T-helper 17 cell (primary cell): ENCODE measurements at places on chromosomes 5 and 9.

- peaks cover 4% of the 10 kb centered on the region for H3K36me3 ChIP-seq
- H3K4me1 ChIP-seq: peaks cover 5% of the 10 kb centered on the region
- DNase-seq: no peak
- H3K27ac ChIP-seq: no peak overlapping the region
- peaks cover 57% of the 10 kb centered on the region for H3K27me3 ChIP-seq
Measured at GRCh38 chr9:134889386-134890154, 9.0 kb downstream of the FCN2 start.

DNA sequence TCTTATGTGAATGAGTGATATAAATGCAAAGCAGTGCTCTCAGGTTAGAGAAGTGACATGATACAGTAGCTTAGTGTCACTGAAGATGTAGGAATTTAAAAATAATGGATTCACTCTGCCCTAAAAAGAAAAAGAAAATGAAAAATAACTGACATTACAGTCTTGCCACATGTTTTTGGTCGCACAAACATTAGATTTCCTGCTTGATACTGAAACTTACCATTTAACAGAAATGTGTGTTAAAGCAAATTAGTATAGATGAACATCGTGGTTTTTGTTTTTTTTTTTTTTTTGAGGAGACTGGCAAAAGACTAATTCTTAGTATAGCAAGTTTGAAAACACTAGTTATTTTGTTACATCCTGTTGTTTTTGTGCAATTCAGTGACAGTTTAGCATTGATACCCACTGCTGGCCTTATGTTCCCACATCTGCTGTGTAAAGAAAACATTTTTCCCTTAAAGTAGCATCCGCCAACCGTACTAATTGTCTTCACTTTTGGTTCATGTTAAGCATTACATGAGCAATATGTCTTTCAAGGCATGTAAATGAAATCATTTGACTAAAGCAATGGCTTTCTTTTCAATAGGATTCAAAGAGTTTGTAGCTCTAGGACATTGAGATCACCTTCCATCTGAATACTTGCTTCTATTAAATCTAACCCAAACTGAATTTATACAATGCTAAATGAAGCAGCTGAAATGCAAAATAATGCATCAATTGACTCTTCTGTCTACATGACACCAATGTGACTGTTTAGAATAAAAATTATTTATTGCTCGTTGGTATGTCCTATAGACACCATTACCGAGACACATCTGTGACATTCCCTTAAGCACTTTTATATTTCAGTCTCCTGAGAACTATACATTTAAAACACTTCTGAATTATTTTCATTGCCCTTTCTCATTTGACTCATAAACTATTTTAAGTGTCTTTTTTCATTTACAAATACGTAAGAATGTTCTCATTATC lies 859.1 kb downstream of the MAT2B start:
- DNase-seq: no peak
- no peaks in the 10 kb centered on the region for H3K4me1 ChIP-seq
- H3K4me3 ChIP-seq: no peak overlapping the region
- no peak overlapping the region for H3K27ac ChIP-seq

DNA sequence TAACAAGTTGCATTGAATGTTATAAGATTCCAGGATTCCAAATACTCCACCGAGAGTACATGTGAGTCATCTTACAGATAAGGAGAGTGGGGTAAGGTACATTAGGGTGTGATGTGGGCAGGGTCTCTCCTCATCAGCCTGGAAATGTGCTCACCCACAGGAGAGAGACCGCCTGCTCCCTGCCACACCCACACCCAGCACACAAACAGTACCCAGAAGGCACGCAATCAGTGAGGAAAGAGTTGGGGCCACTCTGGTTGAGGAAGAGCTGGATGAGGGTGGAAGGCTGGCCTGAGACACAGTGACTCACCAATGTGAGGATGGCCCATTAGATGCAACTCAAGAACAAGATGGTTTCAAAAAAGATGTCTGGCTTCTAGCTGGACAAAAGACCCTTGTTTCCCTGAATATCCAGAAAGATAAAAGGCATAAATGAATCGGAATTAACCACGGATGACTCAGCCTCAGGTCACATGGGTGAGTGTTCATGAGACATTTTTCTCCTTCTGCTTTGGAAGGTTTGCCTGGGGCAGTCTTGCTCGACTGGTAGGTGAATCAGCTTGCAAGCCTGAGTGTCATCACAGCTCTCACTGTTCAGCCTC lies 51.1 kb upstream of the LHFPL2 start:
- no peaks in the 10 kb centered on the region for H3K36me3 ChIP-seq
- no peaks in the 10 kb centered on the region for H3K27me3 ChIP-seq
- H3K4me1 ChIP-seq: no peaks in the 10 kb centered on the region
- no peak overlapping the region for H3K27ac ChIP-seq
- H3K4me3 ChIP-seq: no peak overlapping the region

GRCh38 chr5:171488876-171489275 lies 69.4 kb downstream of the FGF18 start:
- no peaks in the 10 kb centered on the region for H3K36me3 ChIP-seq
- peaks cover 4% of the 10 kb centered on the region for H3K4me1 ChIP-seq
- no peak overlapping the region for H3K27ac ChIP-seq
- peaks cover 50% of the 10 kb centered on the region for H3K27me3 ChIP-seq

DNA sequence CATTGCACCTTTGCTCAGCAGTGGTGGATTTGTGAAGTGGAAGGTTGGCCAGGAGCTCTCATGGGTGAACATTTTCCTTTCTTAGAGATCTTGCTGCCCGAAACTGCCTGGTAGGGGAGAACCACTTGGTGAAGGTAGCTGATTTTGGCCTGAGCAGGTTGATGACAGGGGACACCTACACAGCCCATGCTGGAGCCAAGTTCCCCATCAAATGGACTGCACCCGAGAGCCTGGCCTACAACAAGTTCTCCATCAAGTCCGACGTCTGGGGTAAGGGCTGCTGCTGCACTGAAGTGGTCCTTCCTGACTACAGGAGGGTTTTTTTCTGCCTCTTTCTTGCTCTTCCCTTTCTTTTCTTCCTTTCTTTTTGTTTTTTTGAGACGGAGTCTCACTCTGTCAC lies 21.8 kb downstream of the QRFP start:
- H3K27me3 ChIP-seq: no peaks in the 10 kb centered on the region
- peaks cover 2% of the 10 kb centered on the region for H3K4me1 ChIP-seq
- no peak overlapping the region for H3K4me3 ChIP-seq
- H3K27ac ChIP-seq: peak overlapping the region; percentile 51

GRCh38 chr5:176447591-176447977 lies 601 bp upstream of the FAF2 start:
- peak overlapping the region; percentile 99 for H3K4me3 ChIP-seq
- H3K27me3 ChIP-seq: no peaks in the 10 kb centered on the region
- peak overlapping the region; percentile 98 for H3K27ac ChIP-seq
- no peak for DNase-seq

- H3K4me3 ChIP-seq: no peak overlapping the region
- H3K27ac ChIP-seq: no peak overlapping the region
- peaks cover 5% of the 10 kb centered on the region for H3K4me1 ChIP-seq
- H3K27me3 ChIP-seq: peaks cover 25% of the 10 kb centered on the region
- no peak for DNase-seq
Measured at GRCh38 chr5:150131978-150132694, 23.5 kb downstream of the PDGFRB start.

DNA sequence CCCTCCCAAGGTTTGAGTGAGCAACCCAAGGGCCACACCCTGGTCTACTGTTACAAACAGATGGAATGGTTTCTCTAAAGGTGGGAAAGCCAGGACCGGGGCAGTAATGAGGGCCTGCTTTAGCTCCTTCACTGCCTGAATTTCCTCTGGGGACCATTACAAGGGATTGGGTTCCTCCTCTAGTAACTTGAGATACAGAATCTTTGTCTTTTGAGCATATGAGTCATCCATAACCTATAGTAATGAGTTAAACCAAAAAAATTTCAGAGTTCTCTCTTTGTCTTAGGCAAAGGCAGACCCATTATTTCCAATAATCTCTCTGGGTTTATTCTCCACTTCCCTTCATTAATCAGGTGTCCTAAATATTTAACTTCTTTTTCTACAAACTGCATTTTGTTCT lies 618.8 kb downstream of the HINT1 start:
- no peak overlapping the region for H3K4me3 ChIP-seq
- H3K27me3 ChIP-seq: no peaks in the 10 kb centered on the region
- no peak for DNase-seq
- no peak overlapping the region for H3K27ac ChIP-seq
- H3K4me1 ChIP-seq: no peaks in the 10 kb centered on the region

GRCh38 chr9:97367729-97368128 lies 44.2 kb upstream of the TDRD7 start:
- H3K4me3 ChIP-seq: no peak overlapping the region
- H3K27ac ChIP-seq: no peak overlapping the region
- DNase-seq: no peak
- H3K27me3 ChIP-seq: no peaks in the 10 kb centered on the region
- peaks cover 4% of the 10 kb centered on the region for H3K4me1 ChIP-seq

DNA sequence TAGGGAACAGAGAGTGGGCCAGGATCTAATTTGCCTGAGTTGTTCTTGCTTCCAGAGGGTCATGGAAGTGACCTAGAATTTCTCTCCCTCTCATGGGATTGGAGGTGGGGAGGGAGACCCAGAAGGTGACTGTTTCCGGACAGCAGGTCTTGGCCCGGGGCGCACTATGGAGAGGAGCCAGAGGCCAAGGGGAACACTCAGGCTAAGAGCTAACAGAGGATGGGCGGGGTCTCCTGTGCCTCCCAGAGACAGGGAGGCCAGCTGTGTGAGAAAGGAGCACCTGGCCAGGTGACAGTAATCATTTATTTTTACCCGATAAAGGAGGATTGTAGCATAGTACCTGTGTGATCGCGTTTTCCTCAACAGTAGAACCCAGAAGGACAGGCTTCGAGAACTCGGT lies 50.9 kb upstream of the ANKH start:
- no peaks in the 10 kb centered on the region for H3K36me3 ChIP-seq
- no peak for DNase-seq
- H3K27me3 ChIP-seq: no peaks in the 10 kb centered on the region
- peaks cover 15% of the 10 kb centered on the region for H3K4me1 ChIP-seq

GRCh38 chr9:81628897-81629296 lies 60.5 kb downstream of the TLE1 start:
- no peaks in the 10 kb centered on the region for H3K4me1 ChIP-seq
- peaks cover 2% of the 10 kb centered on the region for H3K36me3 ChIP-seq
- no peak for DNase-seq
- no peak overlapping the region for H3K4me3 ChIP-seq
- H3K27me3 ChIP-seq: no peaks in the 10 kb centered on the region

GRCh38 chr9:105320568-105320967 lies 76.1 kb downstream of the SLC44A1 start:
- peaks cover 2% of the 10 kb centered on the region for H3K4me1 ChIP-seq
- H3K27ac ChIP-seq: no peak overlapping the region
- no peak for DNase-seq
- H3K27me3 ChIP-seq: no peaks in the 10 kb centered on the region
- no peak overlapping the region for H3K4me3 ChIP-seq
- peaks cover 6% of the 10 kb centered on the region for H3K36me3 ChIP-seq

DNA sequence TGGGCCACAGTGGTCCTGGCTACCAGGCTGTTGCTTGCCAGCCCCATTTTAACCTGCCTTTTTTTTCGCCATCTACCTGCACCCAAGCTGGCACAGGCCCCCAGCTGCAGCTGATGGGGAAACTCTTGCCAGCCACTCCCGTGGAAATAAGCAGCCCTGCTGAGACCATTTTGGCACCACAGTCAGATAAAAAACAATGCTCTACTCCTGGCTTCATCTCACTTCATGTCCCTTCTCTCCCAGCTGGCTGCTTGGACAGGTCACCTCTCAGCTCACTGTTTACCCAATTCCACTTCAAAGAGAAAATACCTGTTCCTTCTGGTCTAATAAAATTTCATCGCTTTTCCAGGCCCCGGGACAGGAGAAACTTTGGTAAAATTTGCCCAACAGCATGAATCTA lies 322.6 kb upstream of the SLC30A5 start:
- H3K27ac ChIP-seq: no peak overlapping the region
- H3K36me3 ChIP-seq: no peaks in the 10 kb centered on the region
- no peak for DNase-seq

GRCh38 chr5:103532086-103532734 lies 30.4 kb downstream of the NUDT12 start:
- H3K27ac ChIP-seq: no peak overlapping the region
- peaks cover 15% of the 10 kb centered on the region for H3K27me3 ChIP-seq
- H3K4me3 ChIP-seq: no peak overlapping the region
- H3K4me1 ChIP-seq: no peaks in the 10 kb centered on the region
- no peaks in the 10 kb centered on the region for H3K36me3 ChIP-seq

- H3K27ac ChIP-seq: peak overlapping the region; percentile 46
- H3K27me3 ChIP-seq: no peaks in the 10 kb centered on the region
- peaks cover 2% of the 10 kb centered on the region for H3K36me3 ChIP-seq
- peaks cover 7% of the 10 kb centered on the region for H3K4me1 ChIP-seq
- H3K4me3 ChIP-seq: peak overlapping the region; percentile 8
Measured at GRCh38 chr5:151868451-151868850, 56.2 kb downstream of the GLRA1 start.

DNA sequence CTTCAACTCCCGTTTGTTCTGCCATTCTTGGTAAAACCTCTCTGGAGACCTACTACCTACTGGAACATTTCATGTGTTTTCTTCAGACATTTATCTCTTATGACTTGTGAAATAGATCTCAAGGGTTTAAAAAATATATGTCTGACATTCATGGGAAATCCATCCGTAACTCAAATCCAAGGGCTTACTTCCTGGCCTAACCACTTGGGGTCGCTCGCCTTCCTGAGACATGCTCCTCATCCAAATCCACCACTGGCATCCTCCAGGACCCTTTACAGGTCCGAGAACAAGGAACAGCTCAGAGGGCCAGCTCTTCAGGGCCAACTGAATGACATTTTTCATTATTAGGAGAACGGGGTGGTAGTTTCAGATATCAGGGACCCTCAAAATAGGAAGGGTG lies 235.1 kb upstream of the TUT7 start:
- H3K27me3 ChIP-seq: peaks cover 14% of the 10 kb centered on the region
- H3K36me3 ChIP-seq: no peaks in the 10 kb centered on the region
- no peak overlapping the region for H3K4me3 ChIP-seq
- H3K27ac ChIP-seq: no peak overlapping the region
